DMS79 (cell line): ENCODE measurements at places on chromosomes 7 and 10.

DNA sequence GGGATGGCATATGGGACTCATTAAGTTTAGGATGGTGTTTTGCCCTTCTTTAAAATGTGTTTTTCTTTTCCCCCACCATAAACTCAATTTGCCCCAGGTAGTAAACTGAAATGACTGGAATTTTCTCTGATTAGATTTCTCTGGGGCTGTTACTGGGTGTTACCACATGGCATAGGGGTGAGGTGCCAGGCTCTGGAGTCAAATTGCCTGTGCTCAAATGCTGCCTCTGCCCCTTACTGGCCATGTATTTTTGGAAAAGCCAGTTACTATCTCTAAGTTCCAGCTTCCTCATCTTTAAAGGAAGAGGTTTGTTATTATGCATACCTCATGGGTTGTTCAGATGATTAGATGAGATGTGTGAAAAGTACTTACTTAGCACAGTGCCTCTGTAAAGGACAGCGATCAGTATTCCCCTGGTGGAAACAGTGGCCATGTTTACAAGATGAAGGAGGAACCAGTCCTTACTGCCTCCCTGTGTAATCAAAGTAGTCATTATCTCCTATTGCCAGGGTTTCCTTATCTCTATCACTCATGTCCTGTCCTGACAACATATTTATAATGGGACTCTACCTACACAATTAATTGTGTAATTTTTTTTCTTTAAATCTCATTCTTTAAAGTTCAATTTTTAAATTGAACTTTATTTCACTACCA lies 352.0 kb downstream of the KCNMA1 start:
- no peak for DNase-seq

DNA sequence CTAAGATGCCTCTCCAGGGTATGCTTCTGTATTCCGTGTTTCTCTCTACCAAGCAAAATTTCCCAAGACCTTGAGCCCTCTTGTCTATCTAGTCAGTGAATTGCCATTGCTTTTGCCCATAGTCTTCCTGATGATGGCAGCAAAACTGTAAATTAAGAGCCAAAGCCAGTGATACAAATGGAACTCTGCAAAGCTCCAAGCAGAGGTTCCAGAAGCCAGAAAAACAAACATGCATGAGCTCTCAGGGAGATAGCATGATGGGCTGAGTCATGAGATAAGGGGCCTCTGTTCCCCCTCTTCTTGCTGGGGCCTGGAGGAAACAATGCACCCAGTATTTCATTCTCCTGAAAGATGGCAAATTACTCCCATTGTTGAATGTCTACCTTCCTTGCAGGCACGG lies 24.7 kb downstream of the LSMEM1 start:
- DNase-seq: no peak

DNA sequence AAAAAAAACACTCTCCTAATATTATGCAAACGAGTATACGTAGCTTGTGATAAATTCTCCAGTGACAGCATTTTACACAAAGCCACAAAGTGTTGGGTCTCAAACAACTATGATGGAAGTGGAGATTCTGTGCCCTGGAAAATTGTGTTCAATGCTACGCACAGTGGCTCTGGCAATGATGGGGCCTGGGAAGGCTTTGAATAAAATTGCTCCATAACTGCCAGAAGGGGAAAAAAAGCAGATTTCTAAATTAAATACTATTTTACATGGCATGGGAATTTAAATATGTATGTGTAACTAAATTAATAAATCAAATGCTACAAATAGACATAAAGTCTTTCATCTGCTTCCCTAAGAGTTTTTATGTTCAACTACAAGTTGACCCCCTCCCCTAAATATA lies 306.7 kb downstream of the GRID1 start:
- DNase-seq: no peak

DNA sequence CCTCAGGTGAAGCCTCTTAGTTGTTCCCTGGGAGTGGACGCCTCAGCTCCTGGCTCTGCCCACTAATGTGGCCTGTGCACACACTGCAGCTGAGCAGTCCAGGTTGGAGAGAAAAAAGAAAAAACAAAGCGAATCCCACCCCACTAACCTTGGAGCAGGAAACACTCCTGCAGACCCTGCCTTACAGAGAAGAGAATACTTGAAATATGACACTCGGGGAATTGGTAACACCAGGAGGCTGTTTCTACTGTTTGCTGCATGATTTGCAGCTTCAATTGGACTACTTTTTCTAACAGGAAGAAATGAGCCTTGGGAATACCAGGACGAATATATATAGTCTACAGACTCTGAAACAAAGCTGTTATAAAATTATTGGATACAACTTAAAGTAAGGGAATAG lies 22.2 kb downstream of the CDHR3 start:
- peak; percentile 39 for DNase-seq

GRCh38 chr10:4939224-4940072 lies 23.8 kb upstream of the AKR1C1 start:
- no peak for DNase-seq

DNA sequence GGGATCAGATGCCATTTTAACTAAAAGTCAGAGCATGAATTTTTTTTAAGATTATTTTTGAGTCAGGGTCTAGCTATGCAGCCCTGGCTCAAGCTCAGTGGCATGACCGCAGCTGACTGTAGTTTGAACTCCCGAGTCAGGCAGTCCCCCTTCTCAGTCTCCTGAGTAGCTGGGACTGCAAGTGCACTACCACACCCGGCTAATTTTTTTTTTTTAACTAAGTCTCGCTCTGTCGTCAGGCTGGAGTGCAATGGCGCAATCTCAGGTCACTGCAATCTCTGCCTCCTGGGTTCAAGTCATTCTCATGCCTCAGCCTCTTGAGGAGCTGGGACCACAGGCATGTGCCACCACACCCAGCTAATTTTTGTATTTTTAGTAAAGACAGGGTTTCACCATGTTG lies 7.8 kb downstream of the TAS2R41 start:
- no peak for DNase-seq

DNA sequence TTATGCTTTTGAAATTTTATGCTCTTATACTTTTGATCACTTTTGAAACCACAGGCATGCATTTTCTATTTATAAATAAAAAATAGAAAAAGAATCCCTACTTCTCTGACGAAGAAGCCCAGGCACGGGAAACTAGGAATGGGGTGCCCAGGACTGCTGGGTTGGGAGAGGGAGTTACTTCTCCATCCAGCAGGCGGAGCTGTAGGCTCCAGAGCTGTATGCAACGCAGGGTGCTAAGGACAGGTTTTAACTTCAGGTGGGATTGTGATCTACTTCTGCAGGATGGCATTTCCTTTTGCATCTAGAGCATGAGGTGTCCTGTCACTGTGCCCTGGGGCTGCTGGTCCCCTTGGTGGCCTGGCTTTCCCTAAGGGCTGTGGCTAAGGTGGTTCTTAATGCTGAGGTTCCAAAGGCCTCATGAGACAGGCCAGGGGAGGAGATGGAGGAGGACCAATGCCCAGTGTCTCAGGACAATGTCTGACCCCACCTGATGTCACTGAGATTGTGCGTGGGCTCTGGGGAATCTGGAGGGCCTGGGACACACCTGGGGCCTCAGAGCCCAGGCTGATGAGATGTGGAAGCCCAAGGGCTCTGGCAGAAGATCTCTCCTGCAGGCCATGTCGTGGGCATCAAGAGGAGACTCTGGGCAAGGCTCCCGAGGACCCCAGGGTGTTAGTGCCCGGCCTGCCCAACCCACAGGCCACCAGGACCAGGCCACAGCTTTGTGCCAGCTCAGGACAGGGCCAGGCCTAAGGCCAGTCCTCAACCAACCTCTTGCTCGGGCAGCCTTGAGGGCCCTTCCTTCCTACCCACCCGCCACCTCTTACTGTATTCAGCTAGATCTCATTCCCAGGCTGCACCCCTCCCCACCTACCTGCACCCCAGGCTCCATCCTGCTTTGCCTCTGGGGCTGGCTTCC lies 507 bp downstream of the CCDC201 start:
- no peak for DNase-seq

GRCh38 chr7:152522571-152523067 lies 86.8 kb upstream of the KMT2C start:
- peak; percentile 57 for DNase-seq
